Fibroblast of skin of right biceps (primary cell): ENCODE measurements at places on chromosomes 12 and 14.

- no peak for DNase-seq
These were observed 417.5 kb downstream of the NPAS3 start for GRCh38 chr14:33356181-33356580.

DNA sequence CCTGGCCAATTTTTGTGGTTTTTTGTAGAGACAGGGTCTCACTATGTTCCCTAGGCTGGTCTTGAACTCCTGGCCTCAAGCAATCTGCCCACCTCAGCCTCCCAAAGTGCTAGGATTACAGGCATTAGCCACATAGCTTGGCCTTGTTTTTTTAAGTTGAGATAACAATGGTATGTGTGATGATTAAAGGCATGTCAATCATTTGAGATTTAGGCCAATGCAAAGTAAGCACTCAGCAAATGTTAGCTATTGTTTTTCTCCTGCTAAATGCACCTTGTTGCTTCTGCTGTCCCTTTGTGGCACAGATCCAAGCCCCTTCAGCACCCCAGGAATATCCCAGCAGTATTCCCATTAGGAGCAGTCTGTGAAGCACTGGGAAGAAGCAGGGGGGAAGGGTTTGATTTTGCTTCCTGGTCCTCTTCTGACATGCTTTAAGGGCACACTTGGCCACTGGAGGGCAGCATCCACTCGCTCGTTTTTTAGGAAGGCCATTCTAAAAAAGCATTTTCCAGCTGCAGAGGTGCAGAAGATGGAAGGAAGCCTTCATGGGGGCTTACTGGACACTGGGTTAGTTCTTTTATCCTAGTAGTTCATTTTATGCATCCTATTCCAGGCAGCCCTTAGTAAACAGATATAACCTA, 70.2 kb upstream of the ZFP36L1 start:
- peak; percentile 80 for DNase-seq

DNA sequence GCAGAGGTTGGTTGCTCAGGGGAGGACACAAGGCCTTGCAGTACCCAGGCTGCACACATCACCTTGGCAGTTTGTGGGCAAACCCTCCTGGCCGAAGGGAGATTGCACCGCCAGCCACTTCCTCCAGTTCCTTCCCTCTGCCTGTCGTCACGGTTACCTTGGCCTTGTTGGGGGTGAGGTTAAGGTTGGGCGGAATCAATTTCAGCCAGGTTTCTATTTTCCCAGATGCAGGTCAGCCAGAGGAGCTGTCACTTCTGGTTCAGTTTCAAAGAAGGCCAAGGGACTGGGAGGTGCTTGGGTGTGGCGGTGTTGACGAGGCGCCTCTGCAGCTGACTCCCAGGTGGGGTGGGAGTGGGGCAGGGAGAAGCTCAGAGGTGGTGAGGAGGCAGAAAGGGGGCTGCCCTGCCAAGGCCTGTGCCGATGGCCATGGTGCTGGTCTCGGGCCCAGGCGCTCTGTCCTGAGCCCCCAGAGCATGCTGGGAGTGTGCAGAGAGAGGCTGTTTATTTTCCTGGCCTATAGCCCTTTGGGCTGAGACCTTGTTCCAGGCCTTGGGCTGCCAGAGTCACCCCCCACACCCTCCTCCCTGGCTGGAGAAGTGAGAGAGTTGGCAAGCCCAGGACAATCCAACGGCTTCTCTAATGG, 31.4 kb downstream of the JDP2 start:
- DNase-seq = no peak

DNA sequence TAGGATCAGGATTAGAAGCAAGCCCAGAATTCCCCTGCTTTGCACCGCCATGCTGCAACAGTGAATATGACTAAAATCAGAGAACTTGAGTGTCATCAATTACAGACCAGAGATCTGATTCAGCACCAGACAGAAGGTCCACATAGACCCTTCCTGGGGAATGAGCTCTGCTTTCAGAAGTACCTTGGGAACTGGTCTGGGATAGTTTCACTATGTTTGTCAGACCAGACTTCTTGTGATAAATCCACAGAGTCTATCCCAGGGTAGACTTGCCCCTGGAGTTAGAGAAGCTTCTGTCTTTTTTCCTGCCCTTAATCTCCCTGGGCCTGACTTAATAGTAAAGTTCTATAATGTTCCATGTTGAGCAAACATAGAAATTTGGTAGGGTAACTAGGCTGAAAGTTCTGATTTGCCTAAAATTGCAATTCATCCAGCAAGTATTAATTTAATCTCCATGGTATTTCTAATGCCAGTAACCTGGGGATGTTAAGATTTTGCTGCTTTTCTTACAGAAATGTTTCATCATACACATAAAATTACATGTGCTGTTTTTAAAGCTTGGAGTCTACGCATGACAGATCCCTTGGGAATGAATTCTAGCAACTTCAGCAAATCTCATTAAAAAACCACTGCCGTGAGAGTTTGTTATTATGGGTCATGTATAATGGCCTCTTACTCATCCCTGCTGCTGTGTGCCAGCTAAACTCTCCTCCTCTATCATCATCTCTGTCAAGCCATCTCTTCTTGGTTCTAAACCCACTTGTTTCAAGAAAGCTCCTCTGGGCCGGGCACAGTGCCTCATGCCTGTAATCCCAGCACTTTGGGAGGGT, 61.3 kb upstream of the METAP2 start:
- peak; percentile 99 for DNase-seq

GRCh38 chr14:69427596-69427995, 29.1 kb downstream of the SLC39A9 start:
- DNase-seq = no peak

GRCh38 chr12:121273364-121273896, 23.1 kb downstream of the CAMKK2 start:
- DNase-seq = no peak
